AG04449 (cell line): ENCODE measurements at places on chromosomes 3 and 15.

GRCh38 chr15:57883701-57884100, 177.2 kb downstream of the POLR2M start:
- no peak for DNase-seq

DNA sequence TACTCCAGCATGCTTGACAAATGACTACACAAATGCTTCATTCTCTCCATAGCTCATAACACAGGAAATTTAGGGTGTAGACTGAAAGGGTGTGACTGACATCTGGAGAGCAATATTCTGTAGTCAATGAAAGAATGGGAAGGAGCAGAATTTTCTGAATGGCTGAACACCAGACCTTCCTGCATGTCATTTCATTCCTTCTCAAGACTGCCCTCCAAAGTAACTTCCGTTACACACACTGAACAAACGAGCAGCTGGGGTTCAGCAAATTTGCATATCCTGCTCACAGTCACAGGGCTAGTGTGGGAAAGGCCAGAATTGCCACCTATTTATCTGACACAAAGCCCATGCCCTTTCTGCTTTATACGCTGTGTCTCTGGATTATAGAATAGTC, 325.0 kb upstream of the CFAP20DC start:
- DNase-seq: no peak

- DNase-seq: no peak
Measured at GRCh38 chr3:188780193-188781147, 391.3 kb upstream of the TPRG1 start.

DNA sequence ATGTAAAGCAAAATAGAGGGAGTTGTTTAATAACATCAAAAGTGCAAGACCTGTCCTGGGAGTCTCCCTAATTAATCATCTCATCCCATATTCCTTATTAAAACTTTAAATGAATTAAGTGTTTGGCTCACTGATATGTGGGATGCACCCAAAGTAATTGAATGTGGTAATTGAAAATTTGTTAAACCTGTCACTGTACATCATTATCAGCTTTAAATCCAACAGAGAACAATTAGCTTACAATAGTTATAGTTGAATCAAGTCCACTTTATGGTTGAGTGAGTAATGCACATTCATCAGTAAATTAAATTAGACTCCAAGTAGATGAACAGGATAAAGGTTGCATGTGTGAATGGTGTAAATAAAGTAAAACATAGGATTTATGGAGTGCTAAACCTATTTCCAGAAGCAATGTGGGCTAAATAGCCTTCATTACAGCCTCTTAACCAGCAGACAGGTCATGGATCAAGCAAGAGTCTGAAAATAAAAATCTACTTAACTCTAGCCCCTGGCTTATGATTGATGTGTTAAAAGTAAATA, 608.2 kb upstream of the CCDC54 start:
- DNase-seq: no peak

- DNase-seq: no peak
Measured at GRCh38 chr15:85753261-85753660, 41.5 kb downstream of the KLHL25 start.

GRCh38 chr3:119835556-119835955, 53.7 kb downstream of the NR1I2 start:
- no peak for DNase-seq

DNA sequence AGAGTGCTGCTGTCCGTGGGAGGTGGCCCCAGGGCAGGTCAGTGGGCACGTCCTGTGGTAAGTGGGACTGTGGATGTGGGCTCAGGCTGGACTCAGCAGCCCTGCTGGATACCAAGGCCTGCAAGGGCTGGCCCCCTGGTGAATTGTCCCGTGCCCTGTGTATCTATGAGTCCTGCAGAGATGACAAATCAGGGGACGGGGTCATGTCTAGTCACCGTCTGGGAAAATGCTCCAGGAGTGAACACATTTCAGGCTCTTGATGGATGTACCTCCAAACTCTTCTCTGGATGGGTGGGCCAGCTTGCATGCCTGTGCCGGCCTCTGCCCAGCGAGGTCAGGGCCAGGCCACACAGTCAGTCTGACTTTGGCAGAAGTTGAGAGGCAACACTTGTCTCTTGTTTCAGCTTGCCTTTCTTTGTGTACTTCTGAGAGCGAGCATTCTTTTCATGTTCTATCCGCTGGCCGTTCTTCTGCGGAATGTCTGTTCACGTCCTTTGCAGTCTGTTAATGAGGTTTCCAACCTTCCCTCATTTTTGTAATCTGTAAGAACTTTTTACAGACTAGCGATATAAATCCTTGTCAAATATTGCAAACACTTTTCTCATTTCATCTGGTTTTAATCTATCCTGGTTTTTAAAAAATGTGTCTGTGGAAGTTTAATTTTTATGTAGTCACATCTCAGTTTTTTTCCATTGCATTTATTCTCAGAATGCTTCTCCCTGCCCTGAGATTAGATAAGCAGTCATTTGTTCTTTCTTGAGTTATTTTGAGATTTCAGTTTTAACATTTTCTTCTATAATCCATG, 11.4 kb upstream of the STAB1 start:
- peak; percentile 42 for DNase-seq

DNA sequence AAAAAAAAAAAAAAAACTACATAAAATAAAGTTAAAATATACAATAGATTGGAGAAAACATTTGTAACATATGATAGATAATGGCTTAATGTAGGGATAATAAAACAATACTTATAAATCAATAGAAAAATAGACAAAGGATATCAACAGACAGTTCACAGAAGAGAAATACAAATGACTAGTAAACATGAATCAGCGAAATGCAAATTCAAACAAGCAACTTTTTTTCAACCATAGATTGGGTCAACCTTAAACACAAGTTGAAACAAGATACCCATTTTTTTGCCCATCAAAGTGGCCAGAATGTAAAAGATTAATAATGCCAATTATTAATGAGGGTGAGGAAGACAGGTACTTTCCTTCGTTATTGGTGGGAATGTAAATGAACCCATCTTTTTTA, 59.9 kb downstream of the ABHD2 start:
- DNase-seq: no peak

- no peak for DNase-seq
Measured at GRCh38 chr15:73907035-73907408, 19.2 kb upstream of the LOXL1 start.

DNA sequence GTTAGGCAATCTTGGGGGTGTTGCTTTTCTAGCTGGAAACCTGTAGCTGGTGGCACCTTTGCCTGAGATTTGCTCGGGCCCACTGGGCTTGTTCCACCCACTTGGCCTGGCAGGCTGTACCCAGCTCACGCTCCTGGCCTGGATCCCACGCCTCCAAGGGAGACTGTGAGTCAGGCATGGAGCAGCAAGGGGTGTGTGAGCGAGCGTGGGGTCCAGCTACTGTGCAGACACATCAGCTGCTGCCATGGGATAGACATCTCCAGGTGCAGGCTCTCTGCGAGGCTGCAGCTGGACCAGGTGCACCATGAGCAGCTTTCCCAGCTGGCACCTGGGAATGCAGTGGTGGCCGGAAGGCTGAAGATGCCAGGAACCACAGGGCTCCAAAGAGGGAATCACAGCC, 36.0 kb downstream of the NR1D2 start:
- no peak for DNase-seq

DNA sequence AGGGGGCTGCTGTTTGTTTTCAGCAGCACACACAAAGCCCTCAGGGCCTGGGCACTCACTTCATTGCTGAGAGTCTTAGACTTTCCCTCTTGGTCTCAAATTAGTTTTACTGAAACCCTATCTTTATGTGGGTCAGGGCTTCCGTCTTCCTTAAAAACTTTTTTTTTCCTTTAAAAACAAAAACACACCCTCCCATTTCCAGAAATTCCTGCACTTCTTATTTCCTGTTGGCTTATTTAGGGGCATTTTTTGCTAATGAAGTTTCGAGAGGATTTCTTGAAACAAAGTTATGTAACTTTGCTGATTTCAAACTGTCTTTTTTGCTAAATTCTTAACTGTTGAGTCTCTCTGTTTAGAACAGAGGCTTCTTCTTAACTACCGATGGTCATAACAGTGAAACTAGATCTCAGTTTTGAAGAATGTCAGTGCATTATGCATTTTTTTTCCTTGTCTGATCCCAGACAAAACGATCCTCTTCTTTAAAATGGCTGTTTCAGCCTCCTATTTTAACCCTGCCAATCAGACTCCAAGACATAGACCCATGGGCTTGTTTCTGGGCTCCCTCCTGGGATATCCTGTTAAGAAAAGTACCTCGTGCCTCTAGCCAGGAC, 23.3 kb downstream of the ANAPC13 start:
- peak; percentile 79 for DNase-seq

- no peak for DNase-seq
Measured at GRCh38 chr15:81531109-81531592, 157.1 kb upstream of the TMC3 start.

DNA sequence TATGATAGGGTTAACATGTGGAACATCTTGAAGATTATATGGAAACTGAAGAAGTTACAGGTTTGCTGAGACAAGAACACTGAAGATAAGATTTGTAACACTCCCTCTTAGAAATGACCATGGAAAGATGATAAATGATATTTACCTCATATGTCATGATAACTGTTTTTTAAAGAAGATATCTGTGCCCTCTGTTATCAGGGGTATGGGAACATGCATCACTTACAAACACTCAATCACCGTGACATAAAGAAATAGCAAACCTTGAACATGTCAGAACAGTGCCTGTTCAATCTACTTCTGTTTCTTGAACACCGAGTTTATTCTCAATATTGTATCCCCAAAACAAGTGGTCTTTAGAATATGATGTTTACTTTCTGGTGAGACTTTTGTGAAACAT, 149.4 kb downstream of the ROBO2 start:
- no peak for DNase-seq

DNA sequence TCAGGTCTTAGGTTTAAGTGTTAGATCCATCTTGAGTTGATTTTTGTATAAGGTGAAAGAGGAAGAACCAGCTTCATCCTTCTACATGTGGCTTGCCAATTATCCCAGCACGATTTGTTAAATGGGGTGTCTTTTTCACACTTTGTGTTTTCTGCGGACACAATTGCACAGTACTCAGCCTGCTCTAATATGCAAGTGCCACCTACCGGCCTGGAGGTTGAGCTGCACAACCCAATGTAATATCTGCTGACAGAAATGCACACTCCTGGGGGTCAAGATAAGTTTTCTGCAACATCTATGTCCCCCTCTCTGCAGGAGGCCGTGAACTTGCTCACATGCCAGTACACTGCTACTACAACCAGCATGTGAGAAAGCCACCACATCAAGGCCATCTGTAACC, 791.9 kb upstream of the ROBO1 start:
- no peak for DNase-seq

GRCh38 chr15:63331456-63331855, 50.2 kb downstream of the CA12 start:
- DNase-seq: no peak

GRCh38 chr3:111314181-111314873, 227.7 kb upstream of the CD96 start:
- no peak for DNase-seq

DNA sequence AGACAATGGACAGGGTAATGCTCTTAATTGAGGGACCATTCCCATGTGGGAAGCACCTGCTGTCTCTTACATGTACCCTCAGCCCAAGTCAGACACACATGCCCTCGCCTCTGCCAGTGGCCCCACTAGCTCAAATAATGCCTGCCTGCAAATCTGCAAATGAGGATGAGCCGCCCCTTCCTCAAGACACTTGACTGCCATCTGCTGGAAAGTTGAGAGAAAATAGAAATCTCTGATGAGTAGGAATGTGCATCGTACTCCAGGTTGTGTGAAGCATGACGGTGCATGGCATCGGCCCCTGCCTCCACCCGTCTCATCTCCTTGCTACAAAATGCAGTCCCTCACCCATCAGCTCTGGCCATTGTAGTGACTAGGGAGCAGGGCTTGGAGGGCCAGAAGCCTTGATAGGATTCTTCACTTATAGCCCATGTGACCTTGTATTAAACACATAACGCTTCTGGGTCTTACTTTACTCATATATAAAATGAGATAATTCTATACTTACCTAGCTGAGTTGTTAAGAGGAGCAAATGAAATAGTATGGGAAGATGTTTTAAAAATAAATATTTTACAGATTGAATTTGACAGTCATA, 6.3 kb upstream of the SCN5A start:
- no peak for DNase-seq
